ENCODE measurements at places on chromosomes 11 and 22.
A peak's percentile ranks its signal among the peaks of the same experiment; 100 is the strongest.

- DNase-seq, result no peak
These were observed 242.1 kb downstream of the NTM start for GRCh38 chr11:131612533-131612932.

DNA sequence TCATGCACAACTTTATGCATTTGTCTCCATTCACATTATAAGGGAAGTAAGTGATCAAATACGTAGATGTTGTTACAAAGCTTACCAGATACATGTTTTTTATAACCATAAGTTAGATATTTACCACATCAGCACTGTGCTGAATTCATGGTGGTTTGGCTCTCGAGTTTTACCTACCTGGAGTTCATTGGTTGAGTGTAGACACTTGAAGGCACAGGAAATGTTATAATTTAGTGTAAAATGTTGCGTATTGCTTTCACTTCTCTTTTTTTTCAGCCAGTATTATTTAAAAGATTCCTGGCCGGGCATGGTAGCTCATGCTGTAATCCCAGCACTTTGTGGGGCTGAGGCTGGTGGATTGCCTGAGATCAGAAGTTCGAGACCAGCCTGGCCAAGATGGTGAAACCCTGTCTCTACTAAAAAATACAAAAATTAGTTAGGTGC, 53.1 kb upstream of the GRK2 start:
- DNase-seq, result no peak

- no peak for DNase-seq
These were observed 89.4 kb downstream of the PACS1 start for GRCh38 chr11:66159324-66159984.

- no peak for DNase-seq
These were observed 41.5 kb upstream of the EP300 start for GRCh38 chr22:41050883-41051282.

- peak; percentile 87 for DNase-seq
These were observed 6.0 kb upstream of the LIF start for GRCh38 chr22:30252411-30253204.

- DNase-seq, result peak; percentile 44
These were observed 10.2 kb upstream of the RBM4B start for GRCh38 chr11:66687831-66688281.

DNA sequence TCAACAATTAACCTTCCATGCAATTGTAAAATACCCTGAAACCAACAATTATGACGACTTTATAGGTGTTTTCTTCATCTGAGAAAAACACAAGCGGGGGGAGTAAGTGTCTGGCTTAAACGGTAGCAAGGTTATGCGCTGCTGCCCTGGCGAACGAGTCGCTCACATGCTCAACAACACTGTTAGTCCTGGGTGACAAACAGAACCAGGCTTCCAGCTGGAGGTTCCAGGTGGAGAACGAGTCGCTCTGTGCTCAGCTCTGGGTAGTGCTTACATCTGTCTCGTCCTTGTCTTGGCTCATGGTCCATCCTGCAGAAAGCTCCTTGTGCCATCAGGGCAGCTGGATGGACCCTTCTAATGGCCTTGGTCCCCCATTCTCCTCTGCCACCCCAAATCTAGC, 48.2 kb downstream of the PC start:
- DNase-seq, result no peak

GRCh38 chr11:120074076-120074475, 63.8 kb downstream of the TRIM29 start:
- DNase-seq, result no peak

- DNase-seq, result peak; percentile 91
These were observed 195 bp upstream of the ALX4 start for GRCh38 chr11:44310206-44310462.

GRCh38 chr22:28715611-28716010, 26.0 kb downstream of the CHEK2 start:
- no peak for DNase-seq

GRCh38 chr22:47245286-47245685, 482.8 kb downstream of the TBC1D22A start:
- DNase-seq, result peak; percentile 65

- DNase-seq, result no peak
These were observed 72.7 kb upstream of the AKIP1 start for GRCh38 chr11:8838248-8838647.

DNA sequence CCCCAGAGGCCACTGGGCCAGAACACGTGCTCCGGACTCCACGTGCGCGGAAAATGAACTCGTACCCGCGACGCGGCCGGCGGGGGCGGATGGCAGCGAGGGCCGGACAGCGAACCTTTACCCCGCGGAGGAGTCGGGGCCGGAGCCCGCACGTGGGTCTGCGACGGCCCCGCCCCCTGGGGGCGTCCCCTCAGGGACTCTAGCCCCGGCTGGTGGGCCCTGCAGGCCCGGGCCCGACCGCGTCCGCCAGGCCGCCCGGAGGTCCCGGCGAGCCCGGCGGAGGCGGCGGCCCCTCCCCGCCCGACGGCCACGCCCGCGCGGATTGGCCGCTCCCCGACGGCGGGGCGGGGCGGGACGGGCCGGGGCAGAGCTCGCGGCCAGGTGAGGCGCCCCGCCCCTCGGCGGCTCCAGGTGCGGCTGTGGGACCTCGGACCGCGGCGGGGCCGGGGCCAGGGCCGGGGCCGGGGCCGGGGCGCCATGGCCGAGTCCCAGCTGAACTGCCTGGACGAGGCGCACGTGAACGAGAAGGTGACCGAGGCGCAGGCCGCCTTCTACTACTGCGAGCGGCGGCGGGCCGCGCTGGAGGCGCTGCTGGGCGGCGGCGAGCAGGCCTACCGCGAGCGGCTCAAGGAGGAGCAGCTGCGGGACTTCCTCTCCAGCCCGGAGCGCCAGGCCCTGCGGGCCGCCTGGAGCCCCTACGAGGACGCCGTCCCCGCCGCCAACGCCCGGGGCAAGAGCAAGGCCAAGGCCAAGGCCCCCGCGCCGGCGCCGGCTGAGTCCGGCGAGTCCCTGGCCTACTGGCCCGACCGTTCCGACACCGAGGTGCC, at the start of gene FAM83F:
FAM83F (plus strand) TSS at position 389 of the 827 bp plus-strand sequence; CDS start at position 478, 89 bp downstream.
- no peak for DNase-seq

- DNase-seq, result no peak
These were observed 116.9 kb downstream of the SOX6 start for GRCh38 chr11:16239141-16240105.

GRCh38 chr11:111870886-111871692, at the start of gene ALG9:
Gene ALG9 (minus strand): TSS chr11:111871581. CDS start chr11:111871482, 99 bp downstream.
- DNase-seq, result peak; percentile 92

DNA sequence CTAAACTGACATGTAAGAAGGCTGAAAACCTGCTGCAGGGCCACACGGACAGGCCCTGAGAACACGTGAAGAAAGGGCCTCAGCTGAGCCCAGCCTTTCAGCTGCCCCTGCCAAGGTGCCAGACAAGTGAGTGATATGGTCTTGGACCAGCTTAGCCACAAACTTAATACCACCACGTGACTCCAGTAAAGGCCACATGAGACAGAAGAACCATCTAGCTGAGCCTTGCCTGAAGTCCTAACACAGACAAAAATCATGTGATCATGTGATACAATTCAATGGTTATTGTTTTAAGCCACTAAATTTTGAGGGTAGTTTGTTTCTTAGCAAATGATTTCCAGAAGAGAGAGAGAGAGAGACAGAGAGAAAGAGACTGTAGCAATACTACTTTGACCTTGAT, 66.9 kb upstream of the ARHGAP20 start:
- DNase-seq, result no peak

GRCh38 chr11:60447070-60447469, 8.6 kb upstream of the MS4A1 start:
- no peak for DNase-seq

- DNase-seq, result peak; percentile 76
These were observed 4.1 kb downstream of the SUN2 start for GRCh38 chr22:38751422-38752346.

- DNase-seq, result no peak
These were observed 19.1 kb upstream of the PVALB start for GRCh38 chr22:36835903-36836302.

DNA sequence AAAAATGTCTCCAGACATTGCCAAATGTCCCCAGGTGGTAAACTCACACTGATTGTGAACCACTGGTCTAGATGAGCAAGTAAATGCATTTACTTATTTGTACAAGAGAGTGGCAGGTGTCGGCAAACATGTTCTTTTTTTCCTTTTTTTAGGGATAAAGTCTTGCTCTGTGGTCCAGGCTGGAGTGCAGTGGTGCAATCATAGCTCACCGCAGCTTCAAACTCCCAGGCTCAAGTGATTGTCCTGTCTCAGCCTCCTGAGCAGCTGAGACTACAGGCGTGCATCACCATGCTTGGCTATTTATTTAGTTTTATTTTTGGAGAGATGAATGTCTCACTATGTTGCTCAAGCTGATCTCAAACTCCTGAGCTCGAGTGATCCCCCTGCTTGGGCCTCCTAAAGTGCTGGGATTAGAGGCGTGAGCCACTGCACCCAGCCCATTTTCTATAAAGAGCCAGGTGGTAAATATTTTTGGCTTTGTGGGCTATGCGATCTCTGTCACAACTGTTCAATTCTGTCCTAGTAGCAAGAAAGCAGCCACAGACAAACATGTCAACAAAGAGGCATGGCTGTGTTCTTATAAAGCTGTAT, 1.4 kb downstream of the VPREB1 start:
- DNase-seq, result no peak

- DNase-seq, result no peak
These were observed 336.0 kb downstream of the CADM1 start for GRCh38 chr11:115168229-115168671.

- peak; percentile 75 for DNase-seq
These were observed 1.5 kb downstream of the A4GALT start for GRCh38 chr22:42719133-42719532.

GRCh38 chr22:43035250-43035649, 20.3 kb upstream of the PACSIN2 start:
- no peak for DNase-seq

DNA sequence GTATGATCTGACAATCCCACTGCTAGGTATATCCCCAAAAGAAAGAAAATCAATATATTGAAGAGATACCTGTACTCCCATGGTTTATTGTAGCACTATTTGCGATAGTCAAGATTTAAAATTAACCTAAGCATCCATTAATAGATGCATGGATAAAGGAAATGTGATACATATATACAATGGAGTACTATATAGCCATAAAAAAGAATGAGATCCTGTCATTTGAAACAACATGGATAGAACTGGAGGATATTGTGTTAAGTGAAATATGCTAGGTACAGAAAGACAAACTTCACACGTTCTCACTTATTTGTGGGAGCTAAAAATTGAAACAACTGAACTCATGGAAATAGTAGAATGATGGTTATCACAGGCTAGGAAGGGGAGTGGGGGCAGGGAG, 14.6 kb upstream of the HIPK3 start:
- no peak for DNase-seq

DNA sequence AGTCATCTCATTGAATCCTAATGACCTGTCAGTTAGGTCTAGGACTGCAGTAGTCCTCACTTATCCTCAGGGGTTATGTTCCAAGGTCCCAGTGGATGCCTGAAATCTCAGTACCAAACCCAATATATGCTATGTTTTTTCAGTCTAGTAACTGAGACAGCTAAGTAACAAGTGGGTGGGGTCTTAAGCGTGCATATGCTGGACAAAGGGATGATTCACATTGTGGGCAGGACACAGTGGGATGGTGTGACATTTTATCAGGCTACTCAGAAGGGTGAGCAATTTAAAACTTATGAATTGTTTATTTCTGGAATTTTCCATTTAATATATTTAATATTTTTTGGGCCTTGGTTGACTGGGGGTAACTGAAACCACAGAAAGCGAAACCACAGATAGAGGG, 29.0 kb downstream of the DDX10 start:
- DNase-seq, result peak; percentile 65
